ENCODE measurements at places on chromosomes 3 and 15. TPM values are rescaled to one million over a fixed set of nuclear protein-coding genes. Genes with fewer than 3 reads are reported as not detected.
A peak's percentile ranks its signal among the peaks of the same experiment; 100 is the strongest.

PLA2G4B gene
- under 0.01 TPM for total RNA-seq

NR1I2 gene
- not detected for total RNA-seq

DHX30 gene
- 57.2 TPM for total RNA-seq

CCDC80 gene
- 406 TPM for total RNA-seq

MESP2 gene
- total RNA-seq: 0.28 TPM

CPNE9 gene
- not detected for total RNA-seq

GRCh38 chr15:99692825-99693224 is 40.4 kb downstream of the LYSMD4 start:
- no peak for DNase-seq

DNA sequence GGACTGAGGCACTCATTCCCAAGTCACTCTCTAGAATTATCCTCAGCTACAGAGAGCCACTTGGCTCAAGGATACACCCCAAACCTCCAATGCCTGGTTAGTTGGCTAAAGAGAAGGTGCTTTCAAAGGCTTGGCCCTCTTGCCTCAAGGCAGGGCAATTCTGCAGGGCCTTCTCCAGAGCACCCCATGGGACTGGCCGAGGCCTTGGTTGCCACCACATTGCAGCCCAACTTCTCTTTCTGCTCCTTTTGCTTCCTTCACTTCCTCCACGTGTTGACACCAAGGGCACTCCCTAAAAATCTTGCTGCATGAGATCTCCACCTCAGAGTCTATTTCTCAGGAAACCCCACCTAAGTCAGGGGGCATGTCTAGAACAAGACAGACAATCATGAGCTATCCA is 36.7 kb downstream of the MEGF11 start:
- no peak for DNase-seq

GRCh38 chr3:171553086-171553485 is 92.9 kb upstream of the TNIK start:
- DNase-seq: no peak

DNA sequence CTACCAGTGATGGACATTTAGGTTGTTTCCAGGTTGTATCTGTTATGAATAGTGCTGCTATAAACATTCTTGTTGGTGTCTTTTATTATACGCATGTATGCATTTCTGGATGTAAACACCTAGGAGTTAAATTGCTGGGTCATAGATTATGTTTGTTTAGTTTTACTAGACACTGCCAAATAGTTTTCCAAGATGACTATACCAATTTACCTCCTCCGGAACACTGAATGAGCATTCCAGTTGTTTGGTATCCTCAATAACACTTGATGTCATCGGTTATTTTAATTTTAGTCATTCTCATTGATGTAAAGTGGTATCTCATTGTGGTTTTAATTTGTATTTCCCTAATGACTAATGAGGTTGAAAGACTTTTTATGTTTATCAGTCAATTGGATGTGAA is 36.6 kb upstream of the ARID3B start:
- DNase-seq: peak; percentile 79

DNA sequence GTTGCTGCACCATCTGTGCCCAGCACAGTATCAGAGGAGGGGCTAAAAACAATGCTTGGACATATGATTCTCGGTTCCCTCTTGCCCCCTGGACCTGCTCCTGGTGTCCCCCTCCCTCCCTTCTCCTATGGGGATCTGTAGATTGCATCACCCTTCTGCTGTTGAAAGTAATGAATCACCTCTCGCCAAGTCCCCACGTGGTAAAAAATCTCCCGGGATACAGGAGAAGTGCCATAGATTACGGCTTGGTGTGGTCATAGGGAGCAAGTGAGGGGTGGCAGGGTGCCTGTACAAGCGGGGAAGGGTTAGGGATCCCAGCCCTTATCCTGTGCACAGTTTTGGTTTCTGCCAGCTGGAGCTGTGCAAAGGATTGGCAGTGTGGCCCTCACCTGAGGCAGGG is 37.7 kb downstream of the AMOTL2 start:
- DNase-seq: peak; percentile 75

DNA sequence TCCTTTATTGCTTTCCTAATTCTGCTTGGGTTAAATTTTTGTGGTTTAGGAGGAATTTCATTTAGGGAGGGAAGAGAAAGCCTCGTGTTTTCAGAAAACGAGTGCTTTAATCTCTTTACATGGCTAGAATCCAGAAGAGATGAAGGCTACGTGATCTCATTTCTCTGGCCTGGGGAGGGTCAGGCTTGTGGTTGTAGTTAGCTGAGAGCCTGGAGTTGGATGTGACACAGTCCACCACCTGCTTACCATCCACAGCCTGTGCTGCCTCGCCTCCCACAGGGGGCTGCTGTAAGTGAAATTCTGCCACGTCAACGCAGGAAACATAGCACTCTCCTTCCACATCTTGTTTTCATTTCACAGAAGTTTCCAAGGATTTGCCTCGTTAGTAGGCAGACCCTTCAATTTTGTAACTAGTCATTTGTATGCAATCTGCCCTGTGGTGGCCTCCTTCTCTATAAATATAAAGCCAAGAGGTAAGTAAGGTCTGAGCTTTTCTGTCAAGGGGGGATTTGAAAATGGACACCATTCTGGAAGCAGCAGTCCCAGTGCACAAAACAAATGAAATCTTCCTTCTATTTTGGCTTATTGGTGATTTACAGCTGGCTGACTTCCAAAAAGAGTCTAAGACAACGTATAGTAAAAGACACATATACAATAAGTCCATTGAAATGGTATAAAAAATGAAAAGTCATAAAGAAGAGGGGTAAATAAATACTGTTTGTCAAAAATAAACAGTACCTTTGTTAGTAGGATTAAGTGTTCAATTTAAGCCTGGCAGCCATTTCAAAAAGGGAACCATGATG is 3.4 kb downstream of the GXYLT2 start:
- DNase-seq: peak; percentile 100

GRCh38 chr3:94758751-94759150 is 695.9 kb downstream of the NSUN3 start:
- DNase-seq: no peak

DNA sequence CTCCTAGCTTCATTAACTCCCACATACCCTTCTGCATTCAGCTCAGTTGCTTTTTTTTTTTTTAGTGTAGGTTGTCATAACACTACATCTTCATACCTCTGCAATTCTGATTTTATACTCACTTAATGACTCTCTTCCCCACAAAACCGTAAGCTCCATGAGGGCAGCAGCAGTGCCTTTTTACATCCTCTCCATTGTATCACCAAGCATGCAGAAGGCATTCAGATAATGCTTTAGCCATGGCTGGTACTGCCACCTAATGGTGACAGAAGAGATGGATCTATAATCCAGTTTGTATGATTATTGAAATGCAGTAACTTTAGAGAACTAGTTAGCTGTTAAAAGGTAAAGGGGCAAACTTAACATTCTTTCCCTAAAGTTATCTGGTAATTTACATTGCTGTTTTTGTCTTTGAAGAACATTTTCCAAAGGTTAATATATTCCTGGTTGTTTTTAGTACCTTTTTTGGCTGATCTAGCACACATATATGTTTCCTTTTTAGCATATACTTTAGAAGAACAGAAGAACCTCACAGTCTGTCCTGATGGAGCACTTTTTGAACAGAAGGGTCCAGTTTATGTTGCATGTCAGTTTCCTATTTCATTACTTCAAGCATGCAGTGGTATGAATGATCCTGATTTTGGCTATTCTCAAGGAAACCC is 36.8 kb downstream of the ATP1B3 start:
- DNase-seq: peak; percentile 62

- DNase-seq: no peak
Measured at GRCh38 chr15:68421115-68421551, 10.8 kb downstream of the ITGA11 start.

- DNase-seq: no peak
Measured at GRCh38 chr15:29203718-29204368, 65.8 kb downstream of the NSMCE3 start.

Data from IMR-90 (cell line).